ENCODE measurements at places on chromosomes 11 and 22.

DNA sequence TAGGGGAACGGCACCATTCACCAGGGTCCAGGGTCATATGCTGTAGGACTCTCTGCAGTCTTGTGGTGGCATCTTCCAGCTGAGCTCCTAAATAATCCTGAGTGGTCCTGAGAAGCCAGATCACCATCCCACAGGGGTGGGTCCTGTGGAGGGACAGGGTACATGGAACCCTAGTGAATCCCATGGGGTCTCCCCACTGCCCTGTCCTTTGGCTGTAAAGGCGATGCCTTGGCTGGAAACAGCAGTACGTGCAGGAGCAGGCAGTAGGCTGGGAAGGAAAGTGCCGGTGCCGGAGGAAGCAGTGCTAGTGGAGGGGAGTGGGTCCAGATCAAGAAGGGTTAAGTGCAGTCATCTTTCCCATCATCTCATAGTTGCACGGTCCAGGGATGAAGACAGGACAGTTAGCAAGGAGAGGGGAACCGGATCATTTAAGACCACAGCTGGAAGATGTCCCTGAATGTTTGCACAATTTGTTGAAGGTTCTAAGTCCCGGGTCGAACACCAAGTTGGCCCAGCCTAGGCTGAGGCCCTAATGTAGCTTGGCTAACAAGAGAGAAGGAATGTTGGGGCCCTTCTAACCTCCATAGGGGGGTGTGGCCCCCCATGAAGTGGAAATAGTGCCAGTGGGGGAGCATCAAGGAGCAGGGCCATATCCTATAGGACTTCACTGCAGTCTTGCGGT, 18.1 kb downstream of the TSPAN32 start:
- no peak for DNase-seq

- no peak for DNase-seq
Measured at GRCh38 chr11:71562120-71562519, 3.2 kb upstream of the KRTAP5-10 start.

DNA sequence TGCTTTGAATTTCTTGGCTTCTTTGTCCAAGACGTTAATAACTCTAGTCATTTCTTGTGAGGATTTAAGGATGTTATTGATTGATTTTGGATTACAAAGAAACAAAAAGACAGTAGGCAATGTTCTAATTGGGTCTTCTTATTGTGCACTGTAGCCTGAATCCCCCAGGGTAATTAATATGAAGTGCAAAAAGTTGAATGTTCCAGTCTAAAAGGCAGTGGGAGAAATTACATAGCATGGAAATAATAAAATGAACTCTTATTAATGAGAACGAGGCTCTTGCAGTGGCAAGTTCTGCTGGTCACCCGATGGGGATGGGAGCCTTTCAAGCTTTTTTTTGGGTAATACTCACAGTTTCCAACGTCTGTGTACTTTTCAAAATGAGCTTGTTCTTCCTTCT, 45.6 kb downstream of the UBASH3B start:
- DNase-seq: no peak

DNA sequence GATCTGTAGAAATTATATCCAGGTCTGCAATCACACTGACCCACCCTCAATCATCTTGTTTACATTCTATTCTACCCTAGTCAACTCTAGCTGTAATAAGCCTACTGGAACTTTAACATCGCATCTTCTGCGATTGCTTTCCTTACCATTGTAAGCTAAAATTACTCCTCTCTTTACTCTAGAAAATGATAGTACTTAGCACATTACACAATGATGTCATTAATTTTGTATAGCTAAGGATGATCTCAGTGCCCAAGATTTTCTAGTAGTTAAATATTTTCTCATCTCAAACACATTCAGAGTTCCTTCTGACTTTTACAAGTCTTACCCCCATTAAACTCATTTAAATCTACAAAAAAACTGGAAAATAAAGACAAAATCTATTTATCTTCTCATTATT, 39.6 kb upstream of the CTSC start:
- DNase-seq: no peak

GRCh38 chr22:26548984-26549383, 36.7 kb upstream of the TFIP11 start:
- no peak for DNase-seq

GRCh38 chr11:40958707-40959106, 500.7 kb downstream of the LRRC4C start:
- no peak for DNase-seq

DNA sequence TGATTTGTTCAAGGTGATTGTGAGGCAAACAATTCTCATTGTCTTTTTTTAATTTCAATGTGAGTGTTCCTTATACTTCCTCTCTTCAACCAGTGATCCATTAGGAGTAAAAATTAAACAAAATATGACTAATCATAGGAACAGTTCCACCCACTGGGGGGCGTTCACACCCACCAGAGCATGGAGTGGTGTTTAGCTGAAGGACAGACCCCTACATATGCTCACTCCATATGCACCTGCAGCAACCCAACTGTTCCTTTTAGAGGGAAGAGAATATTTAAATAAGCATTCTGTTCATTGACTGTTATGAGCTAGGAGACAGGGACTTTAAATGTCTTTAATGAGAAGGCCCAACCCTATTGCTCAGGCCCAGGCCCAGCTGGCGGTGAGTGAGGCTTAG, 78.7 kb upstream of the DRD2 start:
- no peak for DNase-seq

DNA sequence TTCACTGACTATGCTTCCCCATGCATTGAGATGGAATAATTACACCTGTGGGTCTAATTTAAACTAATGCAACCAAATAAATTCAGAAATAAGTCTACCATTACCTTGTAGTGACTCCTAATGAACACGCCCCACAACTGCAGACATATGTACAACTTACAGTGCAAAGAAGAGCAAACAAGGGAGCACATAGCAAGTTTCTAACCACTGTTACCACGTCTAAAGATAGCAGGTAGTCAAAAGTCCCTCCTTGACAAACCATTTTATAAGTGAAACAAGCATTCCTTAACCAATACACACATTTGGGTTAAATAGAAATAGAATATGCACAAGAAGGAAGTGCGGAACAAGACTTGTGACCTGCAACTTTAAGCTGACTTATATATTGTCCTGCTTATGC, 20.6 kb downstream of the PHF21A start:
- no peak for DNase-seq

GRCh38 chr11:125402435-125402834, 93.6 kb downstream of the FEZ1 start:
- DNase-seq: no peak

DNA sequence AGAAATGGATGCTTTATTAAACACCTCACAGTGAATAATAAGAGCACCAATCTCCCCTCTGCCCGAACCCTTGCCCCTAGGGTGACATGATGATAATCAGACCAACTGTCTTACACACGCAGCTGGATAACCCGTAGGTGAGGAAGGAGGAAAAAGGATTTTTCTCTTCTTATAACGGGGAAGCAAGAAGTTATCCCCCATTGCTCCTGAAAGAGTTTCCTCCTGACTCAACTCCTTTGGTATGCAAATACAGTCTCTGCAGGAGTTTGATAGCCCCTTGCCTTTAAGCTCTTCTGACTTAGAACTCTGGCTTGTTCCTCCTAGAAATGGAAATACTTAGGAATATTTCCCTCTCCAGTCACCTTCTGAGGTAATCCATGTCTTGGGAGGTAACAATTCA, 455.8 kb downstream of the TMEM135 start:
- DNase-seq: no peak

- no peak for DNase-seq
Measured at GRCh38 chr22:32810555-32811133, 9.1 kb downstream of the TIMP3 start.

GRCh38 chr11:60923326-60923725, 934 bp upstream of the TMEM132A start:
- DNase-seq: no peak

GRCh38 chr11:7844521-7844920, 47.8 kb upstream of the OR5P2 start:
- no peak for DNase-seq

DNA sequence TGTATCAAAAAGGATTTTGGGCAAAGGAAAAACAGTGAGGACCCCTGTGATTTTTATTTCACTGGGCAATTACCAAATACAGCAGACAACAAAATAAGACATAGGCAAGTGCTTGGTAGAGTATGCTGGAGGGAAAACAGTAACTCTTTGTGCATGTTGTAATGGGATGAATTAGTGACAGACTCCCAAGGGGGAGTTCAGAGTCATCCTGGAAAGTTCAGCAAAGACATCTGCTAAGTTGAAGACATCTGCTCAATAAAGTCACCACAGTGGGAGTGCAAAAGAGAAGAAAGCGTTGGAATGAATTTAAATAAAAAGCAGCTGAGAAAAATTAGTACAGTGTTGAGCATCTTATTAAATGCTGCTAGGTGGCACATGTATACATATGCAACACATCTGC, 378.8 kb upstream of the ISX start:
- DNase-seq: no peak

DNA sequence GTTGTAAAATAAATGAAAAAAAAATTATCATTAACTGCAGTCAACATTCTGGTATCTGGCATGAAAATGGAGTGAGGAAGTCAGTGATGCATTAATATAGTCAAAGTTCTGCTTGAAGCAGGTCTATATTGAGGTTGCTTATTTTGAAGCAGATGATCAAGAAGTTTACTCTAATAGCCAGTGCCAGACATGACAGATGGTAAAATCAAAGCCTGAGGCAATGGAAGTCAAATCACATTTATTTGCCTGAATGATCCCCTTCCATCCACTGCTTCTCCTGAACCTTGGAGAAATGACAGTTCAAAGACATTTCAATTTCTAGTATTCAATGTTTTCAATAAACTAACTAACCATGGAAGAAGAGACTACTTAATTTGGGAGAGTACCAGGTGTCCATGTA, 430.0 kb downstream of the FAM181B start:
- DNase-seq: no peak

DNA sequence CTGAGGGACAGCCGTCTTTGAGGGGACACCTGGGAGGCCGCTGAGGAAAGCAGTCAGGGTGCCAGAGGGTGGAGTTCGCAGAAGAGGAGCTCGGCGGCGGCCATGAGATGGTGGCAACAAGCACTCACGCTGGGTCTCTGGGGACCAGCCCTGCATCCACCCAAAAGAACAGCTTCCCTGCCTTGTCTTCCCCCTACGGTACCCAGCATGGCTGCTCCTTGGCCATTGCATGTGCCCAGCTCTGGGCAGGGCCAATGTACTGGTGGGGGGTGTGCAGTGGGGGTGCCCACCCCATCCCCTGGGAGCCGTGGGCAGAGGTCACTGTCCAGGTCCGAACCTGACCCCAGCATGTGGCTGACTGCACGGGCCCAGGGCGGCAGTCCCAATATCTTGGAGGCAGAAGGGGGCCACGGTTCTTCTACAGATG, 42.3 kb downstream of the OSBPL5 start:
- DNase-seq: no peak

DNA sequence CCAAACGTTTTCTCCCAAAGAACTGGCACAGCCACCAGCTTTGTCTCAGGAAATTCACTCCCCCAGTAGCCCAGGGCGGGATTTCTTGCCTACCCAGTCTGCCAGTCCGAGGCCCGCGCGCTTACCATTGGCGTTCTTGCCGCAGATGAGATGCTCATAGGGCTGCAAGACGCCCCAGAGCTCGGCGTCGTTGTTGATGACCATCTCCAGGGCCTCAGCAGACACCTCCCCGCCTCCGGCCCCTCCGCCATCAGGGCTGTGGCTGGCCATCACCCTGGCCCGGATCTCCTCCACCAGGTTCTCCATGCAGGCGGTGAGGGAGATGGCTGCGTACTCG, 1.3 kb downstream of the ABTB2 start:
- DNase-seq: no peak

DNA sequence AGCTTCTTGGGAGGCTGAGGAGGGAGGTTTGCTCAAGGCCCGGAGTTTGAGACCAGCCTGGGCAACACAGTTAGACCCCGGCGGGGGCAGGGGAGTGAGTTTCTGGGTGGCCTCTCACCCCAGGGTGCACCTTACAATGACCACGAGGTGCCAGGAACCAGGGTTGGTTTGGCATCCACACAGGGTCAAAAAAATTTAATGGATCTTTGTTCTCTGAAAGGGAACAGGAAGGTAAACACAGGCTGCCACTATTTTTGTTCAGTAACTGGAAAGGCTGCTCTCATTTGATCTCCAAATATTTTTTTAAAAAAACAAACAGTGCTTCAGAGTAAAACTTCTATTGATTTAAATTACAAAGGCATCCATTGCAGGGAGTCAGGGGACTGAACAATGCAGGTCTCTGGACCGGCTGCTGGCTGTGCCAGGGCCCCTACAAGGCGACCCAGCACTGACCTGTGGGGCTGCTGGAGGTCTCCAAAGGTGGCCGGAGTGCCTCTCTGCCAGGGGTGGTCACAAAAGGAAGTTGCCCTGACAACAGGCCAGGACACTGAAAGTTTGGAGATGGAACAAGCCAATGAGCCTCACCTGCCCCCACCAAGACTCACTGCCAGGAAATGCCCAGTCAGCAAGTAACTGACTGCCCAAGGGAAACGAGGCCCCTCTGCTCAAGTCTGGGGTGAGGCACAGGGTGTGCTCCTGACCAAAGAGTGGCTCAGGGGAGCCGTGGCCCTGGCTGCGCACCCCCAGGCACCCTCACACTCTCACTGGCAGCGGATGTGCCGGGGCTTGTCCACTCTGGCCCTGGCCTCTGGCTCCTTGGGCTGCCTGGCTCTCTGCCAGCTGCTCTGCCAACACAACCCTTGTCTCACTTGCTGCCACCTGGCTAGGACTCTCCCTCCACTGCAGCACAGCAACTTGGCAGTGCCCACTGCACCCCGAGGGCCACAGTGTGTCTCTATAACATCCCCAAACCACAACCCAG, 51.8 kb downstream of the ARFGAP3 start:
- no peak for DNase-seq

DNA sequence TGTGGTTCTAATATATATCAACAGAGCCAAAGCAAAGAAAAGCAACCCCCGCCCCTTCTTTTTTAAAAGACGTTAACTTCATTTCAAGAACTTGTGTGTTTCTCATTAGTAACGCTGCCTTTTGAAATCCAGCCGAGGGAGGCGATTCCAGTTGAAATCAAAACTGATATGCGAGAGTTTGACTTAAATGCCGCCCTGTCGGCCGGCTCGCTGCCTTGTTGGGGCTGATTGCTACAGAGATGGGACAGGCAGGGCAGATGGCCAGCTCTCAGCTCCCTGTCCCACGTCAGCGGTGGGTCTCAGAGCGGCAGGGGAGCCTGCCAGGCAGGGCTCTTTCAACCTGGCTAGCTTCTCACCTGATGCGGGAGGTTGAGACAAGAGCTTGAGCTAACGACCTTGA, 51.9 kb upstream of the ALX4 start:
- no peak for DNase-seq
